ENCODE measurements at places on chromosomes 3 and 15.

DNA sequence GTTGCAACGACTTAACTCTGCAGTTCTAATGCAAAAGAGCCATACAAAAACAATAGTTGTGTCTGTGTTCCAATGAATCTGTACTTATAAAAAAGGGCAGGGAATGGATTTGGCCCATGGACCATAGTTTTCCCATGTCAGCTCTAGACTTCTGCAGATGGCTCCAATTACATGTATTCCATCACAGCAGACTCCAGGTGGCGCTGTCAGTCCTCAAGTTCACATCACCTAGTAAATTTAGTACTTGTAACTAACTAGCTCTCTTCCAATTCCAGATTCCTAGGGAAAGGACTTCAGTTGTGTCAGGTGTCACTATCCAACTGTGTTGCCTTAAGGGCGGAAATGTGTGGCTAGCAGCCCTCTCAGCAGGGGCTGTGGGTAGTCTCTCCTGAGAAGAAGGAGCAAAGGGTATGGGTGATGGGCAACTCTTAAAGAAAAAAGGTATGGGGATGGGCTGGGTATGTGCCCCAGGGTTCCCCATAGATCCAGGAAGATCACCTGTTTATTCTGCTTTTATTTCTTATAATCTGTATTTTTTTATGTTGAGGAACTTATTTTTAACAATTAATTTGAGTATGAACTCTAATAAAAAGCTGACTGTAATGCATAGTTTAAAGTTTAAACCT, 36.2 kb downstream of the BBS4 start:
- DNase-seq, result peak; percentile 72

DNA sequence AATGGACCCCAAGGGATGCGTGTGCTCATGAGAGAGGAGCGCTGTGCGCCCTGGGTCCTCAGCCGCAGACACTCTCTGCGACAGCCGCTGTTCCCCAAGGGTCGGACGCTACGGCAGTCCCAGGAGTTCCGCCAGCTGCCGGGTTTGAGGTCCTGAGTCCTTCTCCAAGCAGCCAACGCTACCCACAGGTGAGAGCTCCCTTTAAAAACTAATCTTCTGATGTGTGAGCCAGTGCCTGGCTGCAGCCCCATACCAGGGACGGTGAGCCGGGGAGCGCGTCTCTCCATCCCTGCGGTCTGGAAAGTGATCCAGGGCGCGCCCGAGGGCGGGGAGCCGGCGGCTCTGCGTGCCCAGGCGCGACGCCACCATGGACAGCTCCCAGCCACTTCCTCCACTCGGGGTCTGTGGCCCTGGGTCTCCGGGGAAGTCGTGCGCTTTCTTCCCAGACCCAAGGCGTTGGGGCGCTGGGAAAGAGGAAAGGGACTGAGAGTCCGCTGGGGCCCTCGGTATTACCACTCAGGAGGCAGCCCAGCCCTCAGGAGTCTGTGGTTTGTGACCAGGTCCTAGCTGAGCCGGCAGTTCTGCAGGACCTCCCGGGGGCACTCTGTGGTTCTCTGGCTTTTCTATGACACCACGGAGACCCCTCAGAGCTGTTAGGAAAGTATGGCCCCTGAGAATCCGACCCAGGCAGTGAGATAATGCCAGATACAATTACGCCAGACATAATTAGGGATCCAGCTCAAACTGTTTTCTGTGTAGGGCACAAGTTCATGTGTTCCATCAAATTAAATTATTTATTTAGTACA, 1.4 kb downstream of the CEMIP start:
- DNase-seq, result no peak

GRCh38 chr15:78621810-78622402, 1.1 kb upstream of the CHRNA3 start:
- no peak for DNase-seq

- no peak for DNase-seq
Observed at GRCh38 chr15:80730926-80731325, 35.8 kb downstream of the ABHD17C start.

DNA sequence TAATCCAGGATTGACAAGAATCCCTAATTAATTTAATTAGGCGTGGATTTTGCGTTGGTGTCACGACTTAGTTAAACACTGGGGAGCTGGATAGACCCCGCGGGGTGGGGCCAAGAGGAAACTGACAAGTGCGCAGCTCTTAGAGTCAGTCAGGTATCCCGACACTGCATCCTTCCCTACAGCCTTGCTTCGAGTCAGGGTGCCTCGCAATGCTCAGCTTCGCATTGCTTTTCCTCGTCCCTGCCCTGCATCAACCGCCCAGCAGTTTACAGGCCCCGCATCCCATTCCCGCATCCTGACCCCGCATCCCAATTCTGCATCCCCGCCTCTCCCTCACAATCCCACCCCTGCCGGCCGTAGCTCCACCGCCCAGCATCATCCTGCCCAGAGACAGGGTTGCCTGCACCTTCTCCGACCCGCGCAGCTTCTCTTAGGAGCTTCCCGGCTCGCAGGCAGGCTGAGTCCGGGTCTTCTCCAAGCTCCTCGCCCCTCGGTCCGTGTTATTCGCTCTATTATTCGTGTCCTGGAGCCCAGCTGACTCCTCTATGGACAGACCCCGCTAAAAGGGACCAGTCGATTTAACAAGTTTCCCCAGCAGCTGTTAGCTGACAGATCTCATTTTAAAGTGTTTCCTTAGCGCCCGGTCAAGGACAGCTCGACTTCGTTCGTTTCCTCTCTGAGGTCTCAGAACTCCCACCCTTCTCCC, 699 bp upstream of the SHOX2 start:
- no peak for DNase-seq

GRCh38 chr3:136189043-136189442, 7.1 kb downstream of the MSL2 start:
- DNase-seq, result no peak

- no peak for DNase-seq
Observed at GRCh38 chr3:24582431-24583403, 88.1 kb upstream of the THRB start.

DNA sequence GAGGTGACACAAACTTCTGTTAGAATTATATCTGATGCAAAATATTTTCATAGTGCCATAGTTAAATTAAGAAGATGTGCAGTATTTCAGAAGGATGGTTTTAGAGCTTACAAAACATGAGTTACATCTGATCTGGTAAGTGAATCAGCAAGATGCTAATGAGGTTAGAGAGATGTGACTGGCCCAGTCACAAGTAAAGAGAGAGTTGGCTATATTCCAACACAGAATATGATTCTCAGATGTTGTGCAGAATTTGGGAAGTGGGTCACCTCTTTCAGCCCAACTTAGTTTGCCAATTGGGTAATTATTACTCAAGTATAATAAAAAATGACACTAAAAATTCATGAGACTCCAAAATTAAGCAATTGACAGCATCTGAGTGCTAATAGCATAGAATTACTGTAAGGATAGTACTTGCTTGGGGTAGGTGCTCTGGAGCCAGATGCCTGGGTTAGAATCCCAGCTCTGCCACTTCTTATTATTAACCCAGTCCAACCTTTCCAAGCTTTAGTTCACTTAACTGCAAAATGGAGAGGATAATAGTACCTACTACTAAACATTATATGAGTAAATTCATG, 30.8 kb downstream of the P2RY1 start:
- no peak for DNase-seq

DNA sequence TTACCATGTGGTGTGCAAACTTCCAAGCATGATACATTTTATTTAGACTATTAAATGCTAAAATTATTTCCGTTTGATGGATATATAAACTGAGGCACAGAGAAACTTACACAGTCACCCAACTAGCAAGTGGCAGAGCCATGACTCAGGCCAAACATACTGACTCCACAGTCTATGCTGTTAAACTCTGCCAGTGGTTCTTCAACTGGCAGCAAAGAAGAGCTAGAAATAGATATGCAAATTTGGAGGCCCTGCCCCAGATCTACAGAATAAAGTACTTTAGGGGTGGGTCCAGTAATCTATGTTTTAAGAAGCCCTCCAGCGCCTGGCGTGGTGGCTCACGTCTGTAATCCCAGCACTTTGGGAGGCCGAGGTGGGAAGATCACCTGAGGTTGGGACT, 400.0 kb downstream of the FOXP1 start:
- DNase-seq, result no peak

DNA sequence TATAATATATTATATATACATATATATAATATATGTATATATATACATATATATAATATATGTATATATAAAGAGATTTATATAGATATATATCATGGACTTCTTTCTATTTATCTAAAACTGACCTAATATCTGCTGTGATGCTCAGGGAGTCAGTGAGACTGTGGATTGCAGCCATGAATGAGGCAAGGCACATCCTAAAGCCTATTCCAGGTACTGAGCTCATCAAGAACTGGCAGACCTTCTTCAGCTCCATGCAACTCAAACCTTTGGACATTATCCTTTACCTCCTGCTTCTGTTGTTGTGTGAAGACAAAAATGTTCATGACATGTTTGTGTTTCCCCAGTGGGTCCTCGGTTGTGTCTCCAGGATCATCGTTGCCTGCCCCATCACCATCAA, 7.7 kb upstream of the LPP start:
- no peak for DNase-seq

GRCh38 chr3:31142139-31142538, 247.7 kb upstream of the GADL1 start:
- DNase-seq, result no peak

GRCh38 chr3:195263193-195263924, 7.6 kb downstream of the XXYLT1 start:
- no peak for DNase-seq

DNA sequence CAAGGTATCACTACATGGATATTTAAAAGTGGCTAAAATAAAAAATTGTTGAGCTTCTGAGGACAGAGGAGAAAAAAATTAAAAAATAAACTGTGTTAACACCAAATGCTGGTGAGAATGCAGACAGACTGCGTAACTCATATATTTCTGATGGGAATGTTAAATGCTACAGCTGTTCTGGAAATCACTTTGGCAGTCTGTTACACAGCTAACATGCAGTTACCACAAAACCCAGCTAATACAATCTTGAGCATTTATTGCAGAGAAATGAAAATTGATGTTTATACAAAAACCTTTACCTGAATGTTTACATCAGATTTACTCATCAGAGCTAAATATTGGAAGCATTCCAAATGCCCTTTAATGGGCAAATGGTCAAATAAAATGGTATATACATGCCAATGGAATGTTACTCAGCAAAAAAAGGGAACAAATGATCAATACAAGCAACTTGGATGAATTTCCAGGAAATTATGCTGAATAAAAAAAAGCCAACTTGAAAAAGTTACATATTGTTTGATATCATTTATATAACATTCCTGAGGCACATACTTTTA, 24.6 kb downstream of the MNS1 start:
- DNase-seq, result no peak

DNA sequence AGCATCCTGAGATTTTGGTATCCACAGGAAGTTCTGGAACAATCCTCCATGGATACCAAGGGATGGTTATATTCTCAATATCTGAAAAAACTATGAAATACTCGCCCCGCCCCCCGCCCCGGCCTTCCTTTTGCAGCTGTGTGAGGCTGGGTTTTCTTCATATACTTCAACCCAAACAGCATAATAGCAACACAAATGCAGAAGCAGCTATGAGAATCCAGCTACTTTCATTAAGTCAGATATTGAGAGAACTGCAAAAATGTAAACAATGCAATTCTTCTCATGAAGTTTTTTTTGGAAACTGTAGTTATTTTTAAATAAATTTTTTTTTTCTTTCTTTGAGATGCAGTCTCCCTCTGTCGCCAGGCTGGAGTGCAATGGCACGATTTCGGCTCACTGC, 10.9 kb upstream of the IDH2 start:
- DNase-seq, result no peak

DNA sequence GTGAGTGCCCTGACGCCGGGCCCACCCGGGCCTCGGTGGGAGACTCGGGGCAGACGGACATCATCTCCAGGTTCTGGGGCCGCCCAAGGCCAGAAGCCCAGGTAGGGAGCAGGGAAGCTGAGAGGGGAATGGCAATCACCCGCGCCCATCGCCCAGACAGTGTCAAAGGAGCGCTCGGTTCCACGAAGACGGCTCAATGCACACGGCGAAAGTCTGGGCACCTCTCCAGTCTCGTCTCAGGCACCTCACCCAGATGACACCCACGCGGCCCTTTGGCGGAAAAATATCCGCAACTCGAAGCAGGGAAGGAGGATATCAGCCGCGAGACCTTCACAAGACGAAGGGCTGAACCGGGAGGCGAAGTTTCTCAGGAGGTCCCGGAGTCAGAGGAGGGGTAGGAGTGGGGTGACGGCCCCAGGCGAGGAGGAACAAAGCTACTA, 916 bp downstream of the IL17RD start:
- peak; percentile 12 for DNase-seq

- no peak for DNase-seq
Observed at GRCh38 chr3:33099109-33099645, 2.2 kb upstream of the GLB1 start.

GRCh38 chr3:191387441-191388077, 57.2 kb upstream of the UTS2B start:
- no peak for DNase-seq

DNA sequence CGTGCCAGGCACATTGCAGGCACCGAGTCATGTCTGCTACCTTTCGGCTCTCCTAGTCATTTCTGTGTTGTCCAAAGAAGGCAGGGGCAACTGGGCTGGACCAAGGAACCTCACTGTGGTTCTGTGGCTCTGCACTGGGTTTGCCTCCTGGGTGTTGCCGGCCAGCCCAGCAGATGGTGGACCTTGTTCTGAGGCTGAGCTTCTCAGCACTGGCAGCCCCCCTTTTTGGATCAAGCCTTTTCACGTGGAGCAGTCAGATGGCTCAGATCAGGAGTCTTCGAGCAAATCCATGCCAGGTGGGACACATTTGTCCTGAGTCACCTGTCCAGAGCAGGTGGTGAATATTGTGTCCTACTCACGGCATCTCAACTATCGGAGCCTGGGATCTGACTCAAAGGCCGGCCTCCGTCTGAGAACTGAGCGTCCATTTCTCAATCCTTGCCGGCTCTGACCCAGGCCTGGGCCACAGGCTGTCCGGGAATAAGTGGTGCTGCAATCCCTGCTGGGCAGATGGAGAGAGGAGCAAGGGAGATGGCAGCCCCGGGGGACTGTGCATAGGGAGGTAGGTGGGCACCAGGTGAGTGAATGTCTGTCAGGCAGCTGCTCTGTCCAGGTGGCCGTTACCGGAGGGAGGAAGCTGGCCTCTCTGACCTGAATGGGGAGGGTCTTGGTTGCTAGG, at the start of gene IL16:
TSS of gene IL16 (plus strand) at position 304 of the 679 bp plus-strand sequence. CDS start 28,521 bp downstream, outside the sequence.
- DNase-seq, result no peak

DNA sequence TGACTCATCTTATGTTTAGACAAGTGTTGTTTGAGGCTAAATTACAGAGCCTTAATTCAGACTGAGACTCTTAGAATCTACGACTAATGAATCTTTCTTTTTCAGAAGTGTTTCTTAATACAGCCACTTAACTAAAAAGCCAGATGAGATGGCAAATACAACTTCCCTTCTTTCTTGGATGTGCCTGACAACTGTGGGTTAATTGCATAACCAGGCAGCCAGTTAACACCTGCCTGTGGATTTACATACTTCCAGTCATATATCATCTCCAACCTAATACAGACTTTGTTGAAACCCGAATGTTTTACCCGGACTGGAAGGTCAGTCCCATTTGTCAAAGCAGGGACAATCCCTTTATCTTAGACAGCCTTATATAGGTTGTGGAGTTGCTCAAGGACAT, 297.6 kb downstream of the VPS13C start:
- no peak for DNase-seq

DNA sequence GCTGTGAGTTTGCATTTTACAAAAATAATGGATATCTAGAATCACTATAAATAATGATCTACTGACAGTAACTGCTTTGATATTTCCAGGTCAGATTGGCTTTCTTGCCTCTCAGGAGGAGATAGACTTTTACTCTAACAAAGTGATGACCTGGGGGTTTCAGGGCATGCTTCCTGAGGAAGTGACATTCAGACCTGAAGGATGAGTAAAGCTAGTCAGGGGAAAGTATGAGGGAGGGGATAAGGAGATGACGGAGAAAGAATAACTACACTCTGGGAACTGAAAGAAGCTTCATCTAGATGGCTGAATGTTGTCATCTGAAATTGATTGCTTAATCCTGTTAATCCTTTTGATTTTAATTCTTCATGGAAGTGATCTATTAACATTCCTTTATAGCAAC, 32.2 kb downstream of the ARMC8 start:
- DNase-seq, result no peak
